Mesenteric fat pad (tissue), 1 donor: ENCODE measurements at places on chromosomes 7 and 10.
A peak's percentile ranks its signal among the peaks of the same experiment; 100 is the strongest.

- no peak for DNase-seq
Observed at GRCh38 chr10:131237991-131238651, 73.4 kb downstream of the TCERG1L start.

GRCh38 chr7:30348083-30348560 is 63.7 kb downstream of the ZNRF2 start:
- no peak for DNase-seq

GRCh38 chr7:155343661-155344121 is 46.0 kb downstream of the INSIG1 start:
- DNase-seq, result peak; percentile 60

- no peak for DNase-seq
Observed at GRCh38 chr7:1386623-1387220, 72.5 kb downstream of the MICALL2 start.

DNA sequence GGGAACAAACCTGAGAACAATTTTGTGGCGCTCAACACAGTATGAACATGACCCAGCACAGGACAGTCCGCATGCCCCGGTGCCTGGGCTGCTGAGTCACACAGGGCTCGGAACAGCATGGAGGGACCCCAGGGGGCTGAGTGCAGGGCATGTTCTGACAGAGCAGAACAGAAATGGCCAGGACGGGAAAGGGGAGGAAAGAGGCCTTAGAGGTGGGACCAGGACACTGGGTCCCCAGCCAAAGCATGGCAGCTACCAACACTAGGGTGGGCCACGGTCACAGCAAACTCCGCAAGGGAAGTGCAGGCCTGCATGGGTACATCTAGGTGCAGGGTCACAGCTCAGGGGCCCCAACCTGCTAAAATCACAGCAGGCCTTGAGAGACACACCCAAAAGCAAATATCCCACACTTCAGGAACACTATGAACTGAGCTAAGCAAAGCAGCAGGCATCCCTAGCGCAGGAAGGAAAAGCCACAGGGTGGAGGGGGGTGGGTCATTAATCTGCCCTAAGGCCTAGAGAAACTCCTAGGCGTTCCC is 5.6 kb downstream of the IMPDH1 start:
- no peak for DNase-seq

GRCh38 chr7:69426705-69427104 is 171.6 kb upstream of the AUTS2 start:
- DNase-seq, result no peak

GRCh38 chr7:111958896-111959295 is 247.3 kb downstream of the DOCK4 start:
- DNase-seq, result no peak

DNA sequence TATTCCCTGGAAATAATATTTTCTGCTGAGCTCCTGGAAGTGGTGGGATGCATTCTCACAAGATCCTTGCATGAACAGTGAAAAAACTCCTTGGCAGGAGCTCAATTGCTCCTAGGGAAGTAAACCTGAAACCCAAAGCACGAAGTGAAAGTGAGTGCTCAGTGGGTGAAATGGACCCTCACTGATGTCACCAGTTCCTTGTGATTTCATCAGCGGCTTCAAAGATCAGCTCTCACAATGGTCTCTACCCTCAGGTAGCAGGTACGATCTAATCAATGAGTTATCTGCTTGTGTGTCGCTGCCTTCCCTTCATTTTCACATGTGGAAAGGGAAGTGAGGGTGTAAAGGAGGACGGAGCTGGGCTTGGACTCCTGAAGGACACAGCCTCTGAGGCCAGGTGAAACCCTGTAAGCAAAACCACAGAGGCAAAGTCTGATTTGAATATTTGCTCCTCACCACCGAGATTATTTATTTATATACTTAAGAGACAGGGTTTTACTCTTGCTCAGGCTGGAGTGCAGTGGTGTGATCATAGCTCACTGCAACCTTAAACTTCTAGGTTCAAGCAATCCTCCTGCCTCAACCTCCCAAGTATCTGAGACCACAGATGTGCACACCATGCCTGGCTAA is 255.4 kb upstream of the LYZL1 start:
- DNase-seq, result no peak

DNA sequence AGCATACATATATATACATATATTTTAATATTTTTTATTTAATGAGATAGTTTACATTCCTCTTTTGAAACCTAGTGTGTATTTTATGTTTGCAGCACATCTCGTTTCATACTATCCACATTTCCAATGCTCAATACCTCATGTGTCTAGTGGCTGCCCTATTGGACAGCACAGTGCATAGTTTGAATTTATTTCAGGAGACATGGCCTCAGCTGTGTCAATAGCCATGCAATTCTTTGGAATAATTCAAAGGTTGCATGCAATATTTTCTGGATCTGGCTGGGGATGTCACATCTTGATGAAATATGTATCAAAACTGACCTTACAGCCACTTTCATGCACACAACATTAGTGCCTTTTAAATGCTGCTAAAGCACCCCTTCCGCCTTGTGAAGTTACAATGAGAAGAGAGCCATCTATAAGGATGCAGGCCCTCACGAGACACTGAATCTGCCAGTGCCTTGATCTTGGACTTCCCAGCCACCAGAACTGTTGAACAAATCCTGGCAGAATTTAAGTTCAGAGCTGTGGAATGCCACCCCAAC is 13.0 kb downstream of the FGFBP3 start:
- DNase-seq, result no peak

- peak; percentile 80 for DNase-seq
Observed at GRCh38 chr10:129769381-129770116, 194.5 kb downstream of the EBF3 start.

GRCh38 chr10:62000726-62001125 is 99.2 kb downstream of the ARID5B start:
- DNase-seq, result no peak
